Progenitor cell of endocrine pancreas (in vitro differentiated cells): ENCODE measurements at places on chromosomes 2 and 18.

- H3K27ac ChIP-seq = no peak overlapping the region
- no peaks in the 10 kb centered on the region for H3K27me3 ChIP-seq
- H3K4me1 ChIP-seq = peaks cover 15% of the 10 kb centered on the region
- peaks cover 22% of the 10 kb centered on the region for H3K36me3 ChIP-seq
- DNase-seq = no peak
Measured at GRCh38 chr2:9975805-9976447, 24.4 kb downstream of the GRHL1 start.

GRCh38 chr2:74181739-74182138 is 3.1 kb upstream of the MOB1A start:
- no peak overlapping the region for H3K4me3 ChIP-seq
- H3K36me3 ChIP-seq = peaks cover 4% of the 10 kb centered on the region
- H3K27me3 ChIP-seq = peaks cover 2% of the 10 kb centered on the region
- H3K27ac ChIP-seq = no peak overlapping the region
- DNase-seq = no peak

- H3K4me1 ChIP-seq = peaks cover 15% of the 10 kb centered on the region
- peaks cover 1% of the 10 kb centered on the region for H3K36me3 ChIP-seq
- no peak overlapping the region for H3K27ac ChIP-seq
- no peaks in the 10 kb centered on the region for H3K27me3 ChIP-seq
- no peak for DNase-seq
Measured at GRCh38 chr2:48320742-48321141, 209.2 kb upstream of the STON1 start.

DNA sequence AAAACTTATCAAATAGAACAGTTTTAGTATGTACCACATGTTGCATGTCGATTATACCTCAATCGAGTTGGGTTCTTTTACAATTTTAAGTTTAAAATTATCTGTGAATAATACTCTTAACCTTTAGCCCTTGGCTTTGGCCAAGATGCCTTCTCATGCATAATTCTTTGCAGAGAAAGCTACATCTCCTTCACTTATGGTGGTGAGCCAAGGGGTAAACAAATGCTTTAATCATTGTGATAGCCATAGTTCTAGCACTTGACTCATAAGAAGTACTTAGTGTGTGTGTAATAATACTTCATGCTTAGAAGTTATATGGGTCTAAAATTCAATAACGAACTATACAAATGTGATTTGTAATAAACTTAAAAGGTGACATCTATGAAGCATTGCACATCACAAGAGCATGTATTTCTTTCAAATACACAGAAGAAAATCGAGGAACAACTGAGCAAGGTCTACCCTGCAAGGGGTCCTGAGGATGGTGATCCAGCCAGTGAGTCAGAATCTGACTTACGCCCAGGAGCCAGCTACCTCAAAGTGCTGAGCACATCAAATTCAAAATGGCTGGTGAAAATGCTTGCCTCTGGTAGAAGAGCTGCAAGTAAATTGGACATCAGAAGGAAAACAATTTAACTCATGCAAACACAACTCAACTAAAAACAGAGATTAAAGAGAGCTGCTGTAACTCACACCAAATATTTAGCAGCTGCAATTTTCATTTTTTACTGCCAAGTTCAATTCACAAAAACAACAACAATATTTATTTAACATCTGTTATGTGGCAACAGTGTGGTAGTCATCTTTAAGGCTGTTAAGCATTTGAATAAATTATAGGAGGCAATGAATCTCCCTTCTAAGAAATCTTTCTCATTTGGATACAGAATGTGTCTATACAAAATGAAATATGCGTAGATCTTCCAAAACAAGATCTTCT is 23.8 kb upstream of the TTC39C start:
- H3K27ac ChIP-seq = no peak overlapping the region
- H3K27me3 ChIP-seq = no peaks in the 10 kb centered on the region
- no peaks in the 10 kb centered on the region for H3K36me3 ChIP-seq
- no peak for DNase-seq

- H3K4me1 ChIP-seq = peaks cover 1% of the 10 kb centered on the region
- H3K27ac ChIP-seq = no peak overlapping the region
- peaks cover 6% of the 10 kb centered on the region for H3K36me3 ChIP-seq
- no peak overlapping the region for H3K4me3 ChIP-seq
- no peaks in the 10 kb centered on the region for H3K27me3 ChIP-seq
- no peak for DNase-seq
Measured at GRCh38 chr2:37084797-37085196, 479 bp downstream of the GPATCH11 start.

DNA sequence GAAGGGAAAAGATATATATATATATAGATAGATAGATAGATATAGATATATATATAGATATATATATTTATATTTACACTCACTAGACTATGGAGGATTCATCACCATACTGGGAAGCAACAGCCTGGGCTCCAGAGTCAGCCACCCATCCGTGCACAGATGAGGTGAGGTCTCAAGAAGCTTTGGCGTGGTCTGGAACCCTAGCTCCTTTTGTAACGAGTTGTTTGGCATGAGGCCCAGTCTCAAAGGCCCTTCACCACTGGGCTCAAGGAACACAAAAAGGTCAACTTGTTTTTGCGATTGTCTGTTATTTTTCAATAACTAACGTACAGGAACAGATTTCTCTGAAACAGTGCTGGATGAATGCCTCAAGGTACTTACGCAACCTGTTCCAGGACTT is 448.7 kb downstream of the CMPK2 start:
- DNase-seq = no peak
- no peaks in the 10 kb centered on the region for H3K36me3 ChIP-seq
- H3K27me3 ChIP-seq = no peaks in the 10 kb centered on the region
- no peak overlapping the region for H3K27ac ChIP-seq
- peaks cover 3% of the 10 kb centered on the region for H3K4me1 ChIP-seq

- H3K36me3 ChIP-seq = no peaks in the 10 kb centered on the region
- H3K4me3 ChIP-seq = no peak overlapping the region
- H3K4me1 ChIP-seq = peaks cover 32% of the 10 kb centered on the region
- H3K27ac ChIP-seq = no peak overlapping the region
- H3K27me3 ChIP-seq = peaks cover 2% of the 10 kb centered on the region
Measured at GRCh38 chr2:64837116-64837731, 152.0 kb upstream of the SLC1A4 start.

- no peak for DNase-seq
- peaks cover 4% of the 10 kb centered on the region for H3K27me3 ChIP-seq
- H3K4me1 ChIP-seq = no peaks in the 10 kb centered on the region
- no peaks in the 10 kb centered on the region for H3K36me3 ChIP-seq
- H3K4me3 ChIP-seq = no peak within 1 kb of the TSS
Measured at GRCh38 chr2:218607436-218608115, at the start of gene PLCD4. Gene PLCD4 (plus strand): TSS chr2:218607899. CDS start chr2:218615740, 7,841 bp downstream.

DNA sequence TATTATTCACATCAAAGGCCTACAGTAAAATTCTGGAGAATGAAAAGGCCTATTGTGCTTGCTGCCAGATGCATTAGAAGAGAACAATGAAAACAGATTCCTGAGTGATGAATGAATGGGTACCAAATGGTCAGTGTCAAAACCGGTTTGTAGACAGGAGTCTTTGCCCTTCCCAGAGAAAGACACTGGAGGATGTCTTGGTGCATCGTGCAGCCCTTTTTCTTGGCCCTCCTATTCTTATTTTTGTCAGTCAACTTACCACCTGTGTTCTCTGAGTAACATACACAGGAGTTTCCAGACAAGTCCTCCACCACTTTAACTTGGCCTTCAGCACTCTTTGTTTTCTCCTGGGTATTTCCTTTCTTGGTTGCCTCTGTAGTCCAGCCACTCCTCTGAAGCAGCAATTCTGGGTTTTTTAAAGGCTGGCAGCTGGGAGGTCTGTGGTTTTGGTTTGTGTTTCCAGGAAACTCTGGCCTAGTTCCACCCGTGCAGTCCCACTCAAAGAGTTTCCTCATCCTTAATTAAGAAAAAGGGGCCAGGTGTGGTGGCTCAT is 29.4 kb downstream of the PSTPIP2 start:
- peaks cover 3% of the 10 kb centered on the region for H3K4me1 ChIP-seq
- H3K36me3 ChIP-seq = no peaks in the 10 kb centered on the region

DNA sequence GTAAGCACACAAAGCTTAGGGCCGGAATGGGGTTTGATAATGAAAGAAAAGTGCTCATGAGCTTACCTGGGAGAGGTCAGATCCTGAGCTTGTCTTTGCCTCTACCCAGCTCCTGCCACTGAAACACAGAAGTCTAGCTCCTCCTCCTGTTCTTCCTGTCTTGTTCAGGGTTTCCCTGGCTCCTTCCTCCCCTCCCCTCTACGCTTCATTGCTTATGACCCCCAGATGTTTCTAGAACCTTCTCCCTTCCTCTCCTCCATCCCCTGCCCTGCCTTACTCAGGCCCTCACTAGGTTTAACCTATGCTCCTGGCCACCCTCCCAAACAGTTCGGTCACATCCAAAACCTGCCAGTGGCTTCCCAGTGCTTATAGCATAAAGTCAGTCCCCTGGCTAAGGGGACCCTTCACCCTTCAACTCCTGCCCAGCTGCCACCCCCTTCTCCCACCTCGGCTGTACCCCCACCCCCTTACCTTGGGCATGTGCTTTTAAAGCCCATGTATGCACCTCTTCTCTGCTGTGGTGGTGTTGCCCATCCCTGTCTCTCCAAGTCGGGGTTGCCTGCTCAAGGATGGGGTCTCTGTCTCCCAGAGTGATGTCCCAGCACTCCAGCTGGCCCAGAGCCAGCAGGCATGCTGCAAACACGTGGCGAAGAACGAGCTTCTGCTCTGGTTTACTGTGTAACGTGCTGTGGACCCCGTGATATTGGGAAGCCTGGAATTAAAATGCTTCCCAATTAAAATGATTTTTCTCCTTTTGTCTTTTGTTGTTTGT is 233.6 kb downstream of the TPGS2 start:
- H3K4me3 ChIP-seq = no peak overlapping the region
- H3K27me3 ChIP-seq = peaks cover 3% of the 10 kb centered on the region
- H3K27ac ChIP-seq = no peak overlapping the region
- DNase-seq = no peak

DNA sequence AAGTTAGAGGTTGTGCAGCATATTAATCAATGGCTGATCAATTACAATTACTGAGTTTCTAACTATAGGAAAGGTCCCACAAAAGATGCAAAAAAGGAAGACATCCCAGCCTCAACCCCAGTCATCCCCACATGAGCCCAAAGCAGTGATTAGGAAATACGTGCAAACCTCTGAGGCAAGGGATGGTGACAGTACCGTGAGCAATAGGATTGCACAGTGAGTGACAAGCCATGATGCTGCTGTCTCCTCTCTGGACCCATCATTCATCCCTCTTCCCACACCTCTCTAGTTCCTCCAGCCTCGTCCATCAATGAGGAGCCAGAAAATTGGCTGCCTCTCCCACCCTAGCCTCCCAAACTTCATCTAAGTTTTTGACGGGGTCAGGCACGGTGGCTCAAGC is 4.0 kb upstream of the SLC11A1 start:
- no peaks in the 10 kb centered on the region for H3K36me3 ChIP-seq
- DNase-seq = no peak
- H3K4me3 ChIP-seq = no peak overlapping the region
- no peak overlapping the region for H3K27ac ChIP-seq
- peaks cover 3% of the 10 kb centered on the region for H3K27me3 ChIP-seq

DNA sequence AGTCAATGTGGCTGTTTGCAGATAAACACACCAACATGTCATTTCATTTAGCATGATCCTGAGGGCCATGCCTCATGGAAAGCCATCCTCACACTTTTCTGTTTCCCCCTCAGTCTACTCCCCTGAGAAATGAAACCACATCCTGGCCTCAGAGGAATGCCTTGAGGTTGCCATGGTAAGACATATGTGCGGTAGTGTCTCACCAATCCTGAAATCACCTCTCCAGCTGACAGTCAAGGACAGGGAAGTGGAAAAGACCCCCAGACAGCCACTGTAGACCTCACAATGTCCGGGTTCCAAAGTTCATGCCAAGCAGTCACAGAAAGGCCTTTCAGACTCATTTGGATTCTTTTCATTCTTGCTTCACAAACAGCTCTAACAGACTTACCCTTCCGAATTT is 175.2 kb upstream of the PKDCC start:
- no peaks in the 10 kb centered on the region for H3K36me3 ChIP-seq
- no peaks in the 10 kb centered on the region for H3K27me3 ChIP-seq
- peak overlapping the region; percentile 84 for H3K27ac ChIP-seq
- no peak overlapping the region for H3K4me3 ChIP-seq

- no peaks in the 10 kb centered on the region for H3K27me3 ChIP-seq
- H3K4me3 ChIP-seq = no peak overlapping the region
Measured at GRCh38 chr2:150404147-150404546, 83.3 kb downstream of the RND3 start.

DNA sequence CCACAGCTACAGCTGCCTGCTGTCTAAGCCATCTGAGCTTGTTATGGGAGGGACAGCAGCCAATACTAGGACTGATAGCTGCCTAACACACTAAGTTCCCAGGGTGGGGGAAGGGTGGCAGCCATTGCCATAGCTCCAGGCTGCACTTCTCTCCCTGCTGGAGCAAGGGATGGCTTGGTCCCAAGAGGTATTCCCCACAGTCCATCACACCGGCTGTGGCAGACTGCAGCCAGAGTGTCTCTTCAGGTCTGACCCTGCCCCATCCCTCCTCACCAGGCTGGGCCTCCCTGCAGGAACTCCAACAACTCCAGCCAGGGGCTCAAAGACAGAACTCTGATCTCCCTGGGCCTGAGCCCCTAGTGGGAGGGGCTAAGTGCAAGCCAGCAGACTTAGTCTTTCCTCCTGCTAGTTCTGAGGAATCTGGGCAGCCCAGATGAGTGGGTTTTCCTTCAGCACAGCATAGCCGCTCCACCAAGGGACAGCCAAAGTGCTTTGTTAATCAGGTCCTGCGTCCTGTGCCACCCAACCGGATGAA is 632.1 kb downstream of the SOCS6 start:
- no peak overlapping the region for H3K27ac ChIP-seq
- H3K36me3 ChIP-seq = no peaks in the 10 kb centered on the region
- H3K4me1 ChIP-seq = no peaks in the 10 kb centered on the region
- no peak overlapping the region for H3K4me3 ChIP-seq

- H3K4me1 ChIP-seq = no peaks in the 10 kb centered on the region
- no peak overlapping the region for H3K27ac ChIP-seq
- H3K4me3 ChIP-seq = no peak overlapping the region
- H3K36me3 ChIP-seq = peaks cover 27% of the 10 kb centered on the region
Measured at GRCh38 chr2:3349211-3349693, 28.4 kb downstream of the EIPR1 start.

DNA sequence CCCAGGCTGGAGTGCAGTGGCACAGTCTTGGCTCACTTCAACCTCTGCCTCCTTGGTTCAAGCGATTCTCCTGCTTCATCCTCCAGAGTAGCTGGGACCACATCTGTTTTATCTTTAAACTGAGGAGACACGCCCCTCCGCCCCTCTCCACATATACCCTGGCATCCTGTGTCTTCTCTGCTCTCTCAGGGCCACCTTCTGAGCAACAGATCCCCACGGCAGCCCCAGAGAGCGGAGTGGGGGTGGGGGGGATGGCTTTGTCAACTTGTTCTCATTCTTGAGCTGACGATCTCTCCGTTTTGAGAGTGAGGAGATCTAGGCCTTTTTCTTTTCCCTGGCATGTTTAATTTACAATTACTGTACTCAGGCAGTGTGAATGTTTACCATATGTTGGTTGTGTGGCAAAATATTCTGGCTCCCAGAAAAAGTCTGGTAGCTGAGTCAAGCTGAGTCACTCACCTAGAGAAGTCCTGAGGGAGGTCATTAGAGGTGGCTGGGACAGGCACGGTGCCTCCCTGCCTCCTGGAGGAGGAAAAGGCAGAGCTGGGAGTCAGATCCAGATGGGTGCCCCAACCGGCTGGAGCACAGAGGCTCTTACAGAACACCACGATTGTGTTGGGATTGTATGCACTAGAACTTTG is 19.5 kb upstream of the ID2 start:
- no peaks in the 10 kb centered on the region for H3K36me3 ChIP-seq
- DNase-seq = no peak
- peaks cover 18% of the 10 kb centered on the region for H3K27me3 ChIP-seq
- peak overlapping the region; percentile 65 for H3K27ac ChIP-seq

- no peak for DNase-seq
- peaks cover 6% of the 10 kb centered on the region for H3K4me1 ChIP-seq
- no peak overlapping the region for H3K4me3 ChIP-seq
- H3K27ac ChIP-seq = peak overlapping the region; percentile 21
Measured at GRCh38 chr2:136360790-136361189, 242.8 kb upstream of the CXCR4 start.
